Pancreas (tissue), 10 donors: ENCODE measurements at places on chromosomes 6 and 20. TPM values are rescaled to one million over a fixed set of nuclear protein-coding genes. Genes with fewer than 3 reads are reported as not detected.

The MPIG6B gene
- not detected for polyA plus RNA-seq

The SMPDL3A gene
- polyA plus RNA-seq = 19.8 TPM

The COL11A2 gene
- polyA plus RNA-seq = 2.9 TPM

The ZNF311 gene
- polyA plus RNA-seq = 1.1 TPM

The ISM1 gene
- 1.4 TPM for polyA plus RNA-seq

The CTCFL gene
- not detected for polyA plus RNA-seq

The BANF2 gene
- polyA plus RNA-seq = 0.59 TPM

The TPBG gene
- polyA plus RNA-seq = 6.7 TPM

The RBM24 gene
- 0.45 TPM for polyA plus RNA-seq

DNA sequence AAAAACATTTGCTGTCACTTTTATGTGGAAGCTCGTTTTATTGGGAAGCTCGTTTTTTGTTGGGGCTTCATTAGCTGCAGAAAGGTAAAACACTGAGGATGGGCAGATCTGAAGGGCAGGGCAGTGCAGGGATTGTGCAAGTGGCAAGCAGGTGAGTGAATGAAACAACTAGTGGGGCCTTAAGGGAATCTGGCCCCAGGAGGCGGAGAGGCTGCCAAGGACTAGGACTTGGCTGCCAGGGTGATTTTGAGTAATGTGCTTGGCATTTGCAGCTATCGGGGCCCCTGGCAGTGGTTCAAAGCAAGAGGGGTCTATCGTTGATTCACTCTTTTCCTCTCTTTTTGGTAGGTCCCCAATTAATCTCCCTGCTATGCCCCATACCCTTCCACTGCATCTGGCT, 11.5 kb downstream of the IL22RA2 start:
- no peak for DNase-seq

GRCh38 chr6:12842114-12842513, 125.5 kb downstream of the PHACTR1 start:
- no peak for DNase-seq

DNA sequence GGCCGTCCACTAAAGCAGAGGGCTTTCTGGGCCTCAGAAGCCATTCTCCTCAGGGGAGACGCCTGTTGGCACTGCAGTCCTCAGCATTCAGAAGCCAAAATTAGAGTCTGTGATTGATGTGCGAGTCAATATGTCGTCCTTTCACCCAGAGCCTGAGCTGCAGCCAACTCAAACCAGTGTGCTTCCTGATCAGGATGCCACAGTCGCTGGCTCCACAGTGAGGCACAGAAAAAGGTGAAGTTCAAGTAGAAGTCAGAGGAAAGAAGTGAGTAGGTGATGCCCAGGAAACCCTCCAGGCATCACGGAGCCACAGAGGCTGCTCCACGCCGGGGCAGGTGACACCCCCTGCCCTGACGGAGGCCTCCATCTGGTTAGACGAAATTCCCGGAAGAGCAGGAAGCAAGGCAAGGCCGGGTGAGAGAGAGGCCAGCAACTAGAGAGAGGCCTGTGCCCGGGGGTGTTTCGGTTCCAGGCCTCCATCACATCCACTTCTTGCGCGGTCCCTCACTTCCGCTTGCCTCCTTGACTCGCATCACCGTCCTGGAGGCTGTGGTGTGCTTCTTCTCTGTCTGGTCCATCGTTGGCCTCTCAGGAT, 177.7 kb upstream of the SNX9 start:
- DNase-seq = no peak

GRCh38 chr20:36932476-36933426, 18.8 kb downstream of the SAMHD1 start:
- no peak for DNase-seq

GRCh38 chr6:15796844-15797243, 134.0 kb upstream of the DTNBP1 start:
- no peak for DNase-seq

GRCh38 chr20:33833333-33833732, 22.2 kb downstream of the CHMP4B start:
- DNase-seq = no peak

DNA sequence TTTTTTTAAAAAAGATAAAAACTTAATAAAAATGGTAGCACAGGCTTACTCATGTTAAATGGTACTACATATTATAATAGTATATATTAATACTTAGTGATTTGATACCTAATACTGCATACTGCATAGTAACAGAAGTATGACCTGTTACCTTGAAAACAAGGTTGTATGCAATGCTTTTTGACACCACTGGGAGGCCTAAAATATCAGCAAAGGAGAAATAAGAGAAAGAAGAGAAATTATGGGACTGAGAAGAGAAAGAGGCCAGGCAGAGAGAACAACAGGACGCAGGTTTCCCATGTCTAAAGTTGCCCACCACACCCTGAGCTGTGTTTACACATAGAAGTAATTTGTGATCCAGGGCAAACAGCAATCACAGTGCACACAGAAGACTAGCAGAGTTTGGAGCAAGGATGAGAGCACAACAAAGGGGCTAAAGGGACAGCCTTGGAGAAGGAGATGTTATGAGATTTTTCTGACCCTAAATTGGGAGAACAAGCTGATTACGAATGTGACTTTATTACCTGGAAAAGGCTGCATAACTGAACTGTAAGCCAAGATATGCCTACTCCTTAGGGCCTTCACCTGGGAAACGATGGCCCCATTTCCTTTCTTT, 73.2 kb downstream of the ROS1 start:
- DNase-seq = no peak

DNA sequence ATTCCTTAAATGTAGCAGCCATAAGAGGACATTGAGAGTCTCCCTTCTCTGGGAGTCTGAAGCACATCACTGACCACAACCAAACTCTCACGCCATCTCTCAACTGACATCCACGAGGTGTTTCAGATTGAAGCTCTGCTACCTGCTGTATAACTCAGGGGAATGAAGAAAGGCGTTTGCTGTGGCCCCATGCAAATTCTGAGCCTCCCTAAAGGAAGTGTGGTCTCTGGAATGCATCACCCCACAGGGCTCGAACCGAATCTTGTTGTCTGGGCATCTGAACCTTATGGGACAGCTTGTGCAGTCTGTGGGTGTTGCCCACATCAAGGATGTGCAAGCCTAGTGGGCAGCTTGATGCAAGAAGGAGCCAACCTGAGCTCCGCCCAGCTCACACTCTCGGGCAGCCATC, 10.9 kb downstream of the PMEPA1 start:
- DNase-seq = no peak

- DNase-seq = peak; percentile 84
These were observed 2.2 kb downstream of the C20orf204 start for GRCh38 chr20:64038224-64038564.

DNA sequence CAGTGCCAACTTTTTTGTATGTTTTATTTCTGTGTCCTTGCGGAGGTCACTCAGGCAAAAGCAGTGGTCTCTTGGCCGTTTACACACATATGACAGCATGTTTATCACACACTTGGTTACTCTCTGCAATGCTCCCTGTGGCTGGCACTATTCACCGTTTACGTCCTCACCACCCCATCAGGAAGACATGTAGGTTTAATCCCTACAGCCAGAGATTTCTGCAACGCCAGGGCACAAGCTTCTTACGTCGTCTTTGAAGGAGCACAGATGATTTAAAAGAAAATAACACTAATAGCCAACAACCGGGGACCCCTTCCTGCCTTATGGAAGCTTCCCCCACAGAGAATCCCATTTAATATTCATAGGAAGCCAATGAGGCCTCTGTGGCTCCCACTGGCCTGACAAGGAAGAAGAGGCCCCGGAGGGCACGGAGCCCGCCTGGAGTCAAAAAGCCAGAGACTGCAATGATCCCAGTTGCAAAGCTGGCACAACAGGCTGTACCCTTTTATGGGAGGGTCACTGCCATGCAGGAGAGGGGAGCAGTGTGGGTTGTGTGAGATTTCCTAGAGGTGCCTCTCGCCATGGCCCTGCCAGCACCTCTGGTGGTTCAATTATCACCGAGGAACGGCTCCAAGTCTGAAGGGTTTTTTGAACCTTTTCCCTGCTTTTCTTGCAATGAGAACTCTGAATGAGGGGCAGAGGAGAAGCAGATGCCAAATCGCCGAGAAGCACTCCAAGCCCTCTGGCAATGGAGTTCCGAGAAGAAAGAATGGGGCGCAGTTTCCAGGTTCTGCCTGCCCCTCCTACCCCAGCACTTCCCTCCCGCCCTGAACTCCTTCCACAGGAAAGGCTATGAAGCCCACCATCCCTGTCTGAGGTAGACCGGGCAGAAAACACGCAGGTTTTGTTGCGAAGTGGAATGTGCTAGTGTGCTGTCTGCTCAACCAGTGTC, 96.2 kb downstream of the THBS2 start:
- no peak for DNase-seq

DNA sequence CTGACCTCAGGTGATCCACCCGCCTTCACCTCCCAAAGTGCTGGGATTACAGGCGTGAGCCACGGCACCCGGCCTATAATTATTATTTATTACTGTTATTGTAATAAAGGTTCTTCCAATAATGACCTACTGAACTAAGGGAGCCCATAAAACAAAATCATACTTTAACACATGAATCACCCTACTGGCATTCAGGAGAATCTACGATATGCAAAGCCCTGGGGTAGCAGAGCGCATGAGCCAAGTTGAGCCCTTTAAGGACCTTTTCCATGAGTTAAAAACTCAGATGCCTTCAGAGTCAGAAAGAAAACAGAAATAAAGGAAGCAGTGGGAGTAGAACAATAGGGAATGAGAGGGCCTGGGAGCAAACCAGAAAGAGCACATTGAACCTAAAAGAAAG, 41.5 kb downstream of the SNRPB start:
- no peak for DNase-seq
